Prostate gland (tissue), 2 donors: ENCODE measurements at places on chromosomes 5 and 9. TPM values are rescaled to one million over a fixed set of nuclear protein-coding genes. Genes with fewer than 3 reads are reported as not detected.

- no peak for DNase-seq
Observed at GRCh38 chr9:113876151-113876992, at the start of gene ZNF618. ZNF618 (plus strand) TSS chr9:113876309; CDS start chr9:113876381, 72 bp downstream.

DNA sequence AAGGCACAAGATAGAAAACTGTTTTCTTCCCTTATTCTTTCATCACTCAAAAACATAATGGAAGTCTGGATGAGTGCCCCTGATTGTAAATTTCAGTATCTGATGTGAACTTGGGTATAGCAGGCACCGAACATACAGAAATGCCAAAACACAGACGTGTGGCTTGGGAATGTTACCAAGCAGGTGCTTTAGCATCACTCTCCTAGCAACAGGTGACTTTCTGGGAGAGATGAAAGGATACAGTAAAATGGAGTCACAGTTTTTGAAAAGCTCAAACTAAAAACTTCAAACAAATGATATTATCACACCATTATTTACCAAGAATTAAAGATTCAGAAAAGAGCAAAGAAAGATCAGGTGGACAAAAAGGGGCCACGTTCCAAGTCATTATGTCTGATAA is 130.2 kb downstream of the DROSHA start:
- DNase-seq = no peak

- DNase-seq = no peak
Observed at GRCh38 chr9:127035948-127036347, 86.5 kb downstream of the ANGPTL2 start.

DNA sequence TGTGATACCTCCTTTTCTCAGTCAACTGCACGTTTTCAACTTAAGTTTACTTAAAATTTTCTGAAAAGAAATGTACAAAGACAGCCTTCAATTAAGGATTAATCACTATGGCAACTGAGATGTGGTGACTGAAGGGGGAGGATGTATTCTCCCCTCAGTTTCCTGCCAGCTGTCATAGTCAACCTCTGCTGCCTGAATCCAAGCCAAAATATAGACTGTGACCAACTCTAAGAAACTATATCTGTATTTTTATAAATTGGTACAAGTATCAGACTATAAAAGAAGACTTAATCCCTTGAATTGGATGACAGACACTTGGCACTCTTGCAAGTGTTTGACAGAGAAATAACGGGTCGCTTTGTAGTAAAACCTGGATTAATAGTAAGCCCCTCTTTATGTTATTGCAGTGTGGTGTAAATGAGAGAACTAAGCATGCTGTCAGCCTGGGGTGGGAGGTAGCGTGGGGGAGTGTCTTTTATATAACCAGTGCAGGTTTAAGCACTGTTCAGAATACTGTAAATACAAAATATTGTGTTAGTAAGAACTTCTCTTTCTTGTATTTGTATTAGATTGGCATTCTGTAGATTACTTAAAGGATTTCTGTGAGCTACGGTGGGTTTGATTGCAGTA is 106.4 kb downstream of the ERCC6L2 start:
- no peak for DNase-seq

DNA sequence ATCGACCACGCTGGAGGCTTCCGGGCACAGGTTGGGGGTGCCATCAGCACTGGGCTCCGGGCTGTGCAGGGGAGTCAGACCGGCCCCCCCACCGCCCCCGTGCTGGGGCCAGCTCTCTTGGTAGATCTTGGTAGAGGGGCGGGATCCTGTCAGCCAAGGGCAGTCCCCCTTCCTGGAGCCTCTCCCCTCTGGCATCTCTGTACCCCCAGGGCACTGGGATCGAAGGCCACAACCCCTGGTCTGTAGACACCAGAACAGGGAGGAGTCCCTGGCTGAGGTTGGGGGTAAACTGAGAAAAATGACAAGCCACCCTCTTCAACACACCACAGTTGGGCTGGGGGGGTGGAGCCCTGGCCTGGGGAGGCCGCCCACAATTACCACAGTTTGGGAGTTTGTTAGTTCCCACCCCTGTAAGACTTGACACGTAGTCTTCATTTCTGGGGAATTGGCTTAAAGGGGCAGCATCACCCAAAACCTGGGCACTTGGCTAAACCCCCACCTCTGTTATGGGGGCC is 882 bp downstream of the CERCAM start:
- DNase-seq = no peak

DNA sequence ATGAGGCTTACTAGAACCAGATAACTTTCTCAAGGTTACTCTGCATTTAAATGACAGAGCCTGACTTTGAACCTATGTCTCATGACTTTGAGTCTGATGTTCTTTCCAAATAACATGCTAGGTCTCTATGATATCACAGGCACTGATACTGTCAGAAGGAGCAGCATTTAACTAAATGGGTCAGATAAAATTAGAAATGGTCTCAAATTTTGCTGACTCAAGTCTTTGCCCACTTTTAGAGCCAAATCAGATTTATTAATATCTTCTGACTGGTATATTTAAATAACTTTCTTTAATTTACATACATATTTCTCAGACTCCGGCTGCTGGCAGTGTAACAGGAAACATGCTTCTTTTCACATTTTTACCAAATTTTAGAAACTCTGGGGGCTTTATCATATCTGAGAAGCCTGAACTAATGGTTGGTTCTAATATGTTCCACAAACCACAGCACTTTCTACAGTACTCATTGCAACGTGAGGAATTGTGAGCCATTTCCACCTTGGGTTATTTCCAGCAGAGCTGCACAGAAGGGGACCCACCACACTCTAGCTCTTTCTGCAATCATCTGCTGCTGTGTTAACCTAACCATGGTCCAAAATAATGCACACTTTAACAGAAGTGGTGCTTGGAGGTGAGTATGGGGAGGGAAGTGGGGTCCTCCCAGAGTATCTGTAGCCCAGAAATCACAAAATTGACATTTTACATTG is 79.2 kb downstream of the KCTD16 start:
- DNase-seq = no peak

DNA sequence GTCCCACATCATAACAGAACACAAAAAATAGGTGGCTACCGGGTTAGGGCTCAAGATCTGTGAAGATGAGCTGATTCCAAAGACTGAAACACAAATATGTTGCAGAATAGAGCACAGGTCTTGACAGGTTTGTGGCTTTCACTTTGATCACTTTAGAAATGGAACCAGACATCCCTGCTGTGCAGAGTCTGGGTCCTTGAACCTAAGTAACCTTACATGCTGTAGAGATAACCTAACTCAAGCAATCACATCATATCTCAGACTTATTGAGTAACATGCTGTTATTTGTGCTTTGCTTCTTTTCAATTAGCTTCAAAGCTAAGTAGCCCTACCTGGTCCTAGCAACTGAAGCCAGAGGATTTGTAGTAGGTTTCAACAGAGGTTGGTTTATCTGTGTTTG is 24.3 kb downstream of the FBXW2 start:
- no peak for DNase-seq

DNA sequence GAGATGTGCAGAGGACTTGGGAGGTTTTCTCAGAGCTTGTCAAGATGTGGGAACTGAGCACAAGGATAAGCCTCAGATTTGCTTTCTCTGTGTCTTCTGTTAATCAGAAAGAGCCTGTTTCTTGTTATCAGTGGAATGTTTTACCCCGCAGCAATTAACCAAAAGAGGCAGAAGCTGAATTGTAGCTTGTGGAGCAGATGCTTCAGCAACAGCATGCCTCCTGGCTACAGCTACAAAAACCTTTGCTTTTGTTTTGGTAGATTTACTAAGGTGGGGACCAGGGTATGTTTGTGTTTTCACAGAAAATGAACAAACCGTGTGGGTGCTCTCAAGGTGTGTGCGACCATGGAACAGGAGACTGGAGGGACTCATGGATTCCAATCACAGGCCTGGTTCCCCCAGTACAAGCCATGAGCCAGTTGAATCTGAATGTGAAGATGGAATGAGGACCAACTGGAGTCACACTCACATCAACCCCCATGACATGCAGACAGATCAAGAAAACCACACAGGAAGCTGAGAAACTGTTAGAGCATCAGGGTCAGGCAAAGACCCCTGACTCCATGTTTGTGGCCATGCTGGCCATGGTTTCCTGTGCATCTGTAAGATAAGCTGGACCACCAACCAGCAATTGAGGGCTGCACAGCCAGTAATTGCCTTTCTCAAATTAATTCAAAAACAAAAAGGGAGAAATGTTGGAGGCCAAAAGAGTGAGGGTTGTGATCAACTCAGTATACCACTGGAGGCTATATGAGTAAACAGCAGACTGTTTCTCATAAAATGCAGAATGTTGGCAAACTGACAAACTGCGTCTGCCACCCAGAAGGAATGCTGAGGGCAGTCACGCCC is 6.9 kb downstream of the UGT3A2 start:
- no peak for DNase-seq

GRCh38 chr9:135901031-135901758 is 6.2 kb downstream of the CAMSAP1 start:
- no peak for DNase-seq

DNA sequence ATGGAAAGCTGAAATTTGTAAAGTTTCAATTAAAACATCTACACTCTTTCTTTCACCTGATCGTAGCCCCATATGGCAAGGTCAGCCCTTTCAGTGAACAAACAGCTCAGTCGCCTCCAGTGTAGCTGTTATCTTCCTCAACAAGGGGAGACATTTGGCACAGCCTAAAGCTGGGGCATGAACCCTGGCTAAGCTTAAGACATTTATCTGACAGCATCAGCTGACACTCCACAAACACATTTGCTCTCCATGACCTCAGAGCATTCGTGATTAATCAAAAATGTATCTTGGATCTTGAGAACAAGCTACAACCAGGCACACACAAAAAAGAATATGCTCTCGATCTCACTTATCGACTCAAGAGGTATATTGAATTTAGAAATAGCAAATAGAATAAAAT is 67.3 kb downstream of the POU5F2 start:
- no peak for DNase-seq

GRCh38 chr5:39187831-39188731 is 31.3 kb downstream of the FYB1 start:
- DNase-seq = no peak

DNA sequence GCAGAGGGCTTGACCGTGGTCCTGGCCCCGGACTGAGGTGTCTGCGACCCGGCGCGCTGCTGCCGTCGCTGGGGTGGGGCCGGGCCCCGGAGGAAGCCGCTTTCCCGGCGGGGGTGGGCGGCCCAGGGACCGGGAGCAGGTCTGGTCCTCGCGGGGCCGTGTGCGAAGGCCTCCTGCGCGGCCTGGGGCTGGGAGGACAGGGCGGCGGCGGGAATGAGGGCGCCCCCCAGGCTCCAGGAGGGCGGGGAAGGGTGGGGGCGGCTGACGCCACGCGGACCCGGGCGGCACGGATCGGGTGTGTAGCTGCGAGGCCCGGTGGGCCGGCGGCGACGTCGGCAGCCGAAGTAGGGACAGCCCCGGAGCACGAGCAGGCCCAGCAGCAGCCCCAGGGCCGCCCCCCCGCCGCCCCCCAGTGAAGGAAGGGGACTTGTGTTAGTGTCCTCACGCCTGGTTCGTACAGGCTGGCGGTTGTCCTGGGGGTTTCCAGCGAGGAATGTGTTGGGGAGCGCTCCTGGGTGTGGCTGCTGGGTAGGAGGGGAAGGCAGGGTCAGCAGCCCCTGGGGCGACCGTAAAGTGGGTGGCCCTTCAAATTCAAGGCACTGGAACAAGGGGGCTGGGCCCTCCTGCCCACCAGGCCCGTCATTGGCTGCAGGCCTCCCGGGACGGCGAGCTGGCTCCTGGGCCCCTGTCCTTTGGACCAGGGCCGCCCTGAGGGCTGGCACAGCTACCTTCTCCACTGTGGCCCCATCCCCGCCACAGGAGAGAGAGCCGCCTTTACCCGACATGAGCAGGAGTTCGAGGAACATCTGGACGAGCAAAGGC is 597 bp upstream of the TMEM250 start:
- no peak for DNase-seq

DNA sequence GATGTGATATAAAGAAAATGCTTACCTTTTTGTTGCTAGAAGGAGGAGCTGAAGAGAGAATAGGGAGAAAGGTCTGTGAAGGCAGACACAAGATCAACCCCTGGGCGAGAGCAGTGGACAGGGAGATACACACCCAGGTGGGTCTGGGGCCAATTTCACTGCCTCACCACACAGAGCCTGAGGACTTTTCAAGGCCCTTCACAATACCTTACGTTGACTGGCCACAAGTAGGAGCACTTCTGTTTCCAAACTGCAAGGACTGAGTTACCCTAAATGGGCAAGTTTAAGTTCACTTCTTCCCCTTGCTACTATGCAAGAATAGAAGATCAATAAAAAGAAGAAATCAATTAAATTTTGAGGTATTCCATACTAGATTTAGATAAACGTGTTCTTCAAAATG is 174.5 kb upstream of the SLC12A2 start:
- DNase-seq = no peak

SGCD gene
- total RNA-seq = 3.2 TPM

PDGFRB gene
- 14.5 TPM for total RNA-seq

ACTBL2 gene
- total RNA-seq = not detected

PCDHB5 gene
- total RNA-seq = 11.3 TPM

ERP44 gene
- total RNA-seq = 20.6 TPM

RETREG1 gene
- 18.4 TPM for total RNA-seq

IFNA2 gene
- total RNA-seq = not detected

MACROH2A1 gene
- total RNA-seq = 191 TPM

CAMSAP1 gene
- total RNA-seq = 86.6 TPM

SPATA31A1 gene
- not detected for total RNA-seq
